ENCODE measurements at places on chromosomes 3 and 15. TPM values are rescaled to one million over a fixed set of nuclear protein-coding genes. Genes with fewer than 3 reads are reported as not detected.
A peak's percentile ranks its signal among the peaks of the same experiment; 100 is the strongest.

GRCh38 chr3:148789146-148789545 is 38.5 kb upstream of the CPB1 start:
- no peak for DNase-seq

DNA sequence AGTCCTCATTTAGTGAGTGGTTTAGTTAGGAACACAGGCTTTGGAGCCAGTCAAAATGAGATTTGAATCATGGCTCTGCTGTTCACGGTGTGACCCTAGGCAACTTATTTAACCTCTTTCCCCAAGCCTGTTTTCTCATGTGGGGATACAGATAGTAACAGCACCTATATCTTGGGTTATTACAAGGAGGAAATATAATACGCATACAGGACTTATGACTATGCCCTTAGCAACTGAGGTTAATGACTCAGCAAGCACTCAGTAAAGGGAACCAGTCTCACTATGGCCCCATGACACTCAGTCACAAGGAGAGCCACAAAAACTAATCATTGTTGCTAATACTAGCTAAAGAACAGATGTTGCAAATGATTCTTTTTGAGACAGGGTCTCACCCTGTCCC is 45.9 kb downstream of the SUMF1 start:
- peak; percentile 83 for DNase-seq

- DNase-seq, result no peak
These were observed 1035.1 kb upstream of the NR2F2 start for GRCh38 chr15:95295363-95295762.

DNA sequence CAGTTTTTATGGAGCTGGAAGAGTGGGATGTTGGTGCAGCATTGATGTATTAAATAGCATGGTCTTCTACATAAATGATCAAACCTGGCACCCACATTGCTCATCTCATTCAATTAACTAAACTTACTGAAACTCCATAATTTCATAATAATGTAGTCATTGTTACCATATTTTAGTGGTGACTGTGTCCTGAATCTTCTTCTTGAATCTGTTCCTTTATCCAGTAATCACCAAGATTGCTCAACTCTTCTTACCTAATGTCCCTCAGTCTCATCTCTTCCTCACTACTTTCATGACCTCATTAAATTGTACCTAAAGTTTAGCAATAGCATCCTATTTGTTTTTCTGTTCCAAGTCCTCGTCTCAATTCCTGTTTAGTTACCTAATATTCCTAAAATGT is 69.8 kb downstream of the FGF7 start:
- DNase-seq, result peak; percentile 90

DNA sequence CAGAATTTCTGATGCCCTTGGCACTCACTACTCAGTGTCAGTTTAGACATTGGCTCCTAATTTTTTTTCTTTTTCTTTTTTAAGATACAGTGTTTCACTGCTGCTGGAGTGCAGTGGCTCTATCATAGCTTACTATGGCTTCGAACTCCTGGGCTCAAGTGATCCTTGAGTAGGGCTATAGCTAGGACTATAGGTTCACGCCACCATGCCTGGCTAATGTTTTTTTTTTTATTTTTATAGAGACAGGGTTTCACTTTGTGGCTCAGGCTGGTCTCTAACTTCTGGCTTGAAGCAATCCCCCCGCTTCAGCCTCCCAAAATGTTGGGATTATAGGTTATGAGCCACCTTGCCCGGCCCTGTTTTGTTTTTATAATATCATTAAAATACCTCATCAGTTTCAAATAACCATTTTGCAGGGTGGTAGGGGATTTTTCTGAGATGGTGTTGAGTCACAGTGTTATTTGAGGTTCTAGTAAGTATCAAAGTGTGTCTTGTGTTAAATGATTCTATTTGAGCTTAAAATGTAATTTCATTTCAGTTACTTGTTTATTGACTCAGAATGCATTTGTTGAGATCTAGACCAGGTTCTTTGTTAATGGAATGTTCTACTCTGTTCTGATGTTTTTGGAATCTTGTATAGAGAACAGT is 7.0 kb downstream of the FNDC3B start:
- DNase-seq, result peak; percentile 50

DNA sequence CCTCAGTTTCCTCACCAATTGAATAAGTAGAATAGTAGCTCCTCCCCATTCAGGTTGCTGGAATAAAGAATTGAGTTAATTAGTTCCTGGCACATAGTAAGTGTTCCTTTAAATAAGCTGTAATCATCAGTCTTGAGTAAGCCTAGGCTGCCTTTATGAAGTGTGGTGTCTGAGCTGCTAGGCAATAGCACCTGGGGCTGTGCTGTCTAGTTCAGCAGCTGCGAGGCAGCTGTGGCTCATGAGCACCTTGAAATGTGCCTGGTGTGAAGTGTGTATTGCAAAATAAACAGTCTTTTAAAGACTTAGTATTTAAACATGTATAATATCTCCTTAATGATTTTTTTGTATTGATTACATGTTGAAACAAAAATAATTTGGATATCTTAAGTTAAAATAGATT is 77.6 kb downstream of the TOP2B start:
- DNase-seq, result no peak

GRCh38 chr15:58103482-58103881 is 34.7 kb upstream of the AQP9 start:
- DNase-seq, result no peak

DNA sequence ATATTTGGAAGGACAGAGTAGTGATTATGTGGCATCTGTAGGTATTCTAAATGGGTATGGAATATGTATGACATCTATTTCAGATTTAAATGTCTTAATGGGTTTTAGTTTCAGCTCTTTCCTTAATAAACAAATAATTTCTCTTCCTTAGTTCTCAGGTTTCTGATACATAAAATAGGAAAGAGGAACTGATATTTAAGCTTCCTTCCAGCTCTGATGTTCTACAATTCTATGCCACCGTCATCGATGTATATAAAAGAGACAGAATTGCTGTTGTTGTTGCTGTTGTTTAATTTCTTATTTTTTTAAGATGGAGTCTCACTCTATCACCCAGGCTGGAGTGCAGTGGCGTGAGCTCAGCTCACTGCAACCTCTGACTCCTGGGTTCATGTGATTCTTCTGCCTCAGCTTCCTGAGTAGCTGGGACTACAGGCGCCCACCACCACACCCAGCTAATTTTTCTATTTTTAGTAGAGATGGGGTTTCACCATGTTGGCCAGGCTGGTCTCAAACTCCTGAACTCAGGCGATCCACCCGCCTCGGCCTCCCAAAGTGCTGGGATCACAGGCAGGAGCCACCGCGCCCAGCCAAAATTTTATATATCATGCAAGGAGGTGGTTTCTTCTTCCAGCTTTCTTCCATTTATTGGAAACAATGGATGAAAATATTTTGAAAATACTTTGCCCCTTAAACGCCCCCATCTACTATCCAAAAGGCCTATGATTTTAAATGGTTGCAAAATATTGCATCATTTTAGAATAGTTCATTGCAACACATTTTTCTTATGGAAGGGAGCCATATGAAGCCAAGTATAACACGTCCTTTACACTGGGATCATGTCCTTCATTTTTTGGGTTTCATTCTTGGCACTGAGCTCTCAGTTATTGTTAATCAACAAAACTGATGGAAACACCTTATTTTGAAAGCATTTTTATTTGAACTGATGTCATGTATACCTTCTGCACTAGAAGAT is 13.9 kb upstream of the C15orf61 start:
- DNase-seq, result peak; percentile 9

DNA sequence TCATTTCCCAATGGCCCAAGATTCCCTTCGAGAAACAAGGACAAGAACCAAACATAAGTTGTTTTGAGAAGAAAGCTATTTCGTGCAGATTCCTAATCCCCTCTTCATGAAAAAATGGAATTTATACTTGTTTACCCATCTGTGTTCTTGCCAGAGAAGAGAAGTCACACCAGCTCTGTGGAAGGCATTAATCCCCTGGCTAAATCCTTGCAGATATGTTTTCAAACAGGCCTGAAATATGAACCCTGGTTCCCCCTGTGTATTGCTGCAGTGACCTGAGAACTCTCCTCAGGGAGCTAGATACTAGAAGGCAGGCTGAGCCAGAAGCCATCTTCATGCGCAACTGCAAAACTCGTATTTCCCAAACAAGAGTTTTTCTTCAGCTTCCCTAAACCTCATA is 337.7 kb downstream of the NEK10 start:
- no peak for DNase-seq

DNA sequence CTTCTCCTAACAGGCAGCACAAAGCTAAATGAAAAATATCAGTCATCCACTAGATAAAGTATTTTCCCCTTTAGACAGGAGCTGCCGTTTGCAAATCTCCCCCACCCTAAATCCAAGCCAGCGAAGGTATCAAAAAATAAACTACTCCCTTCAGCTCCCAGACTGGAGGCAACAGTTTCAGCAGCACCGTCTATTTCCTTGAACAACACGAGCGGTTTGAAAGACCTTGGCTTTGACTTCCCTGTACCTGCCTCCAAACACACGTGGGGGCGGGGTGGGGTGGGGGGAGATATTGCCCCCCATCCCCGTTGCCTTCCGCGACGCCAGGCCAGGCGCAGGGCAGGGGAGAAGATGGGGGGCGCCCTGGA is 832 bp upstream of the CACNA1D start:
- no peak for DNase-seq

DNA sequence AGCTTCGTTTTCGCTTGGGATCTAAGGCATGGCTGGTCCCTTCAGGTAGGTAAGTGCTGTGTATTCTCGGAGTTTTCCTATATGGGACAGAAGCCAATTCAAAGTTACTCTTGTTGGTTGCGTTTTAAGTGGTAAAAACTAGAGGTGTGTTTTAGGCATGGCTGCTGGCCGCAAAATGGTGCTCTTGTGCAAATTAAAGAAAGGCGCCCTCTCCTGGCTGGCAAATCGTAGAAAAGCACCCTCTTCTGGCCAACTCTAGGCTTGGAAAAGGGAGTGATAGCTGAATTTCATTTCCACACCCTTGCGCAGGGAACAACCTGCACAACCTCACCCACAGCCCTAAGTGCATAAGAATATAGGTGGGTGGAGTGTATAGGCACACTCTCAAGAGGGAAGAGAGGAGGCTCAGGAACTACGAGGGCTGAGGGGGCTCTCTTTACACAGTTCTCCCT is 23.5 kb downstream of the DRD3 start:
- DNase-seq, result peak; percentile 30

- peak; percentile 20 for DNase-seq
These were observed 108.4 kb downstream of the SHQ1 start for GRCh38 chr3:72739531-72740466.

DNA sequence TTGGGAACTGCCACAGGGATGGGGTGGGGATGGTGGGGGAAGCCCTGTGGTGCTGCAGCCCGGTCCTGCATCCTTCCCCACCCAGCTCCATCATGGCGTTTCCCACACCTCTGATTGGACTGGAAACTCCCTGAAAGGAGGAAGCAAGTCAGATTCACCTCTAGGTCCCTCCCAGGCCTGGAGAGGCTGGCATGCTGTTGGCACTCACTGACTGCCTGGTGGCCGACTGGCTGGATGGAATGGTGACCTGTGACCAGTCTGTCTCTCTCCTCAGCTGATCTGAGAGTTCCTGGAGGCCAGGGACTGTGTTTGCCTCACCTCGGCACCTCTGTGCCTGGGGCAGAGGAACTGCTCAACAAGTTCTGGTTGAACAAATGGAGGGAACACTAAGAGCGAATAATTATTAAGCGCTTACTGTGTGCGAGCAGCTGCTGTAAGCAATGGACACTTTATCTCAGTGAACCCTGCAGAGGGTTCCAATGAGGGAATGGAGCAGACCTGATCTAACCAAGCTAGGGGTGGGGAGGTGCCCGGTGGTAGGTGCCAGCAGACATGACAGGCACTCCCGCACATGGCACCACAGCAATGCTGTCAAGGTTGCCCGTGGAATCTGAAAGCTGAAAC is 3.5 kb upstream of the HHATL start:
- DNase-seq, result no peak

GRCh38 chr15:68818769-68819494 is 1.8 kb downstream of the ANP32A start:
- DNase-seq, result no peak

DNA sequence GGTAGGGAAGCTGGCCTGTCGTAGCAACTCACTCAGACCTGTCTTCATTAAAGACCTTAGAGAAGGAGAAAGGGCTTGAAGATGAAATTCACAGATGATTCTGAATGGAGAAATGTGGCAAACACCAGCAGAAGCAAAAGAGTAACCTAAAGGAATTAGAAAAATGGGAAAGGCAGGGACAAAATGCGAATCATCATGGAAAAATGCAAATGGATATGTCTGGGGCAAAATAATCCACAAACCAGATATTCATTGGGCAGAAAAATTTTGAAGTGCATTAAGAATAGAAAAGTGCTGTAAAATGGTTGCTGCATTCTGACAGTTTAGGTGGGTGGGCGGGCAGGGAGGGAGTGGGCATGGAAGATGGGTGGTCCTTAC is 156.9 kb upstream of the RASGRP1 start:
- peak; percentile 45 for DNase-seq

DNA sequence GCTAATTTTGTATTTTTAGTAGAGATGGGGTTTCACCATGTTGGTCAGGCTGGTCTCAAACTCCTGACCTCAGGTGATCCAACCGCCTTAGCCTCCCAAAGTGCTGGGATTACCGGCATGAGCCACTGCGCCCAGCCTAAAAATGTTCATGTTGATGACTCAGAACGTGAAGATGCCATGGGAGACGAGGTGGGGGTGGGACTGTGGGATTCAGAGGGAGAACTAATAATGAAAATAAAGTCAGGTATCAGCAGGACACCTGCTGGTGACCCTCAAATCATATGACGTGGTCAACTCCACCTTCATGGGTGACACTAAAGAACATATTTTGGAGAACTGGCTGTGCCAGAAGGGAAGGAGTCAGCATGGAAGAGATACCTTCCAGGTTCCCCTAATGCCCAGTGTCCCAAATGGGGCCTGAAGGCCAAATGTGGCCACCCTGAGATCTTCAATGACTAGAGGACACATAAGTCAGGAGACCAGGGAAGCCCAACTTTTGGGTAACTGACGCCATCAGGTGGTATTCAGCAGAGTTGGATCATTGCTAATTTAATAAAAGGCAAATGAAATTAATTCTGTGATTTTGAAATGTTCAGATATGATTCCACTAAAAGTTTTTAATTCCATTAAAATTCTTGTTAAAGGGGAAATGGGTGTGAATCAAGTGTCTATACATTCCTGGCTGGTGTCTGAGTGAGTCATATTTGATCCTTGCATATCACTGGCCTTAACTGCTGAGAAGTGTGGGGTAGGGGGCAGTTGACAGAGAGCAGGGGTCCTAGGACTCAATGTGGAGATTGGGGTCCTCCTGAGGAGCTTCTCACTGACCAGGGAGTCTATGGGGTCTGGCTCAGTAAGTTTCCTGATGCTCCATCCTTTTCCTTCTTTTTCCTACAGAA is 88.6 kb upstream of the GSK3B start:
- DNase-seq, result peak; percentile 62

DNA sequence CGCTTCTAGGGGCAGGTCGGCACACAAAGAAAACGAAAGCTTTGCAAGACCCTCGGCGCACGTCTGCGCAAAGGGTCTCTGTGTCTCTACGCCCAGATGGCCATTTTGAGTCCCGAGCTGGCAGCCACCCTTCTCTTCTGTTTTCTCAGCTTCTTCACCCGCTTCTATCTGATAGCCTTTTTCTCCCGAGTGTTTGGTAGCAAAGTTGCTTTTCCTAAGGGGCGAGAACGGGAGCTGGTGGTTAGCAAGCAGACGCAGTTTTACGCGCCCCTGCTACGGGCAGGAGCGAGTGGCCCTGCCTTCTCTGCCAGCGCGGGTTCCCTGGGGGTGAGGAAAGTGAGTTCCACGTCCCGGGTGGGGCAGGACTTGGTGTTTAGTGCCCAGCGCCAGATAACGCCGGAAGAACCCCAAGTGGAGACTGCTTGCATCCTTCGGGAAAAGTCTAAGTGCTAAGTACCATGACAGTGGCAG is 2.9 kb upstream of the MKRN2 start:
- no peak for DNase-seq

Gene MCF2L2
- total RNA-seq, result under 0.01 TPM

Gene SLCO2A1
- under 0.01 TPM for total RNA-seq

Gene SPSB4
- total RNA-seq, result not detected

Gene MAPK6
- total RNA-seq, result 60.6 TPM

Gene ROPN1
- total RNA-seq, result not detected

Gene TLR9
- total RNA-seq, result not detected

Gene DPPA2
- not detected for total RNA-seq

Gene INAFM2
- 13.1 TPM for total RNA-seq
